Endothelial cell of umbilical vein (primary cell): ENCODE measurements at places on chromosomes 7 and 10. TPM values are rescaled to one million over a fixed set of nuclear protein-coding genes. Genes with fewer than 3 reads are reported as not detected.

DNA sequence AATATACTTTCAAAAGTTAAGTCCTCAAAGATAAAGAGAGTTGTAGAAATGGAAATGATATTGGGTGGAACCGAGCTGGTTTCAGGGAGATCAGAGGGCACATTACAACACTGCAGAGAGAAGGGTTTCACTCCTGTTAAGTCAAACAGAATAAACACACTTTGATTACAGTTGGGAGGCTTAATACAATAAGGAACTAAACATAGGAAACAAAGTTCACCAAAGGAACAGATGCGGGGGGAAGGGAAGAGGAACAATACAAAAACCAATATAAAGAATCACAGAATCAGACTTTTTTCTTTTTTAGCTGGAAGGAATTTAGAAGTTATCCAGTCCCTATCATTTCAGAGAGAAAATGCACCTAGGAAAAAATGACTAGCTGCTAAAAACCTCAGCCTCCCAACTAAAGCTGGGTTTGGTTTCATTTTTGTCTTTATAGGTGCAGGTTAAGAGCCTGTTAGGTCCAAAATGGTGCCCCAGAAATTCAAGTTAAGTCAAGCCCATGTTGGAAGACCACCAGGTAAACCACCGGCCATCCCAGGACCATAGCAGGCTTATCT is 81.9 kb downstream of the DNMBP start:
- peaks cover 72% of the 10 kb centered on the region for H3K4me1 ChIP-seq
- peak overlapping the region; percentile 40 for H3K4me3 ChIP-seq
- peak overlapping the region; percentile 73 for H3K27ac ChIP-seq
- peaks cover 2% of the 10 kb centered on the region for H3K36me3 ChIP-seq
- H3K27me3 ChIP-seq, result no peaks in the 10 kb centered on the region

OPN1SW gene
- total RNA-seq, result not detected in 2 replicates

DNA sequence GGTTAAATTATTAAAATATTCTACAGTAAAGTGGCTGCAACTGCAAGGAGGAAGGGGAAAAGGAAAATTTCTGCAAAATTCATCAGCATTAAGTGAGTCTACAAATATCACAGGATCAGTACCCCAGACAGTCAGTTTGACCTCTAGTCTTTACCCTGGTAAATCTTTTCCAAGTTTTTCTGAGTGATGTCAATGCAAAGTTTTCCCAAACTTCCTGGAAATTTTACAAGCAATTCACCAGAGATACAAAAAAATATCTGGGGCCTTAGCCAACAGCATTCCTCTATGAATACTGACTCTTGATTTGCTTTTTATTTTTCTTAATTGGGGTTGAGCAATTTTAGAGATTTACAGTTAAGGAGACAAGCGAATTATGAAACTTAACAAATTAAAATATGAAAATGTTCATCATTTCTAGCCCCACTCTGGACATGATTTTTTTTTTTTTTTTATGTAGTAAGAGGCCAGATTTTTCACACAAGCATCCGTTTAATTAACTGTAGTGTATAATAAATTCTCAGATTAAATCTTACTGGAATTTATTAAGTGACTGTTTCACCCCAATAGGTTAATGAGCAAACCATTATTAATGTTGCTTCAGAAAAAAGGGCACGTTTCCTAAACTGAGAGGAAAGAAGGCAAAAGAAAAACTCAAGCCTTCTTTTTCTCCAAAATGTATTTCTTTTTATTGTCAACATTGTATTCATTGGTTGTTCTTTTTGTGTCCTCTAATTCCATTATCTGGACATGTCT is 539.5 kb upstream of the FZD8 start:
- no peaks in the 10 kb centered on the region for H3K36me3 ChIP-seq
- peaks cover 15% of the 10 kb centered on the region for H3K4me1 ChIP-seq
- no peak overlapping the region for H3K27ac ChIP-seq
- no peaks in the 10 kb centered on the region for H3K27me3 ChIP-seq
- H3K4me3 ChIP-seq, result no peak overlapping the region

DNA sequence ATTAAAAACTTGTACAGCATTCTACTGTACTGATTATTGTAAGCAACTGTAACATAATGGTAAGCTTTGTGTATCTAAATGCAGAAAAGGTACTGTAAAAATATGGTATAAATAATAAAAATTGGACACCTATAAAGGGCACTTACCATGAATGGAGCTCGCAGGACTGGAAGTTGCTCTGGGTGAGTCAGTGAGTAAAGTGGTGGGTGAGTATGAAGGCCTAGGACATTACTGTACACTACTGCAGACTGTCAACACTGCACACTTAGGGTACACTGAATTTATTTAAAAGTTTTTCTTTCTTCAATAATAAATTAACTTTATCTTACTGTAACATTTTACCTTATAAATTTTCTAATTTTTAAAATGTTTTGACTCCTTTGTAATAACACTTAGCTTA is 118.6 kb upstream of the ASAH2 start:
- H3K27ac ChIP-seq, result no peak overlapping the region
- H3K27me3 ChIP-seq, result no peaks in the 10 kb centered on the region
- no peaks in the 10 kb centered on the region for H3K36me3 ChIP-seq
- no peak for DNase-seq
- H3K4me1 ChIP-seq, result no peaks in the 10 kb centered on the region

SFMBT2 gene
- total RNA-seq, result 0.44 and 0.64 TPM in 2 replicates

GRCh38 chr7:91657483-91658071 is 222.9 kb downstream of the MTERF1 start:
- H3K27ac ChIP-seq, result no peak overlapping the region
- no peaks in the 10 kb centered on the region for H3K4me1 ChIP-seq
- no peaks in the 10 kb centered on the region for H3K27me3 ChIP-seq
- DNase-seq, result no peak

EFCAB10 gene
- total RNA-seq, result not detected in 2 replicates

SUGCT gene
- 1.4 and 2.2 TPM in 2 replicates for total RNA-seq

AZGP1 gene
- not detected in 2 replicates for total RNA-seq

DNA sequence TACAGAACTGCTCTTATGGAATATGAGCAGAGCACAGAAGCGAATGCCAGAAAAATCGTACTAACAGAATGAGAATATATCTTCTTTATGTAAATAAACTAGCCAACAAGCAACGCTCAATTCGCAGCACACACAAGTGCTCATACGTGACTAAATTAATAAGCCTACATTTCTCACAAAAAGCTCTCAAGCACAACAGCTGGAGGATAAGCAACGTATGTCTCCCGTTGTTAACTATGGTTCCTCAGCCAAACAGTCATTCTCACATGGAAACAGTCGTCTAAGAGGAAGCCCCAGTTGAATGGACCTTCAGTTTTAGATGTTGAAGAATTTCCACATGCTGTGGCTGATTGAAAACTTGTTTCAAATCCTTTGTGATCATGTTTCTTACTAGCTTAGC is 110.4 kb downstream of the PKD1L1 start:
- H3K36me3 ChIP-seq, result no peaks in the 10 kb centered on the region
- no peak overlapping the region for H3K27ac ChIP-seq
- H3K4me1 ChIP-seq, result no peaks in the 10 kb centered on the region

DNA sequence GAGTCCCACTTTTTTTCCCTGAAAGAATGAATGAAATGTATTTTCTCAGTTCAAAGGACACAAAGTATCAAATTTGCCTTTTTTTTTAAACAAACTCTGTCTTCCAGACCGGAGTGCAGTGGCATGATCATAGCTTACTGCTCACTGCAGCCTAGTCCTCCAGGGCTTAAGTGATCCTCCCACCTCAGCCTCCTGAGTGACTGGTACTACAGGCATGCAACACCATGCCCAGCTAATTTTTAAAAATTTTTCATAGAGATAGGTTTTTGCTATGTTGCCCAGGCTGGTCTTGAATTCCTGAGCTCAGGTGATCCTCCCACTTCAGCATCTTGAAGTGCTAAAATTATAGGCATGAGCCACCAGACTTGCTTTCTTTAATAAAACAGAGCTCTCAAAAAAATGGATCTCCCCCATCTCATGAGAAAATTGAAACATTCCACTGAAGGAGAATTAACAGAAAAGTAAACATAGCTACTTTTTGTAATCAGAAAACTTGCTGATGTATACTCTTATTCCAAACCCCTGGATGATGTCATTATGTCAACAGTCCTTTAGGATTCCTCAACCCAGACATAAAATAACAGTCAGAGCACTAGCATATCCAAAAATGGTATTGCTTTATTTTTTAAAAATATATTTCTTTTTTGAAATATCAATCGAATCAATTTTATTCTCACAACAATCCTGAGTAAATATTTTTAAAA is 12.3 kb upstream of the TRDMT1 start:
- peak overlapping the region; percentile 89 for H3K27ac ChIP-seq
- no peaks in the 10 kb centered on the region for H3K27me3 ChIP-seq
- H3K4me3 ChIP-seq, result no peak overlapping the region
- DNase-seq, result peak; percentile 53
- H3K4me1 ChIP-seq, result peaks cover 35% of the 10 kb centered on the region

TMEM229A gene
- total RNA-seq, result not detected in 2 replicates

GRCh38 chr7:143003393-143004051 is 23.4 kb downstream of the OR9A2 start:
- peaks cover 18% of the 10 kb centered on the region for H3K27me3 ChIP-seq
- peaks cover 3% of the 10 kb centered on the region for H3K4me1 ChIP-seq
- DNase-seq, result peak; percentile 62
- no peaks in the 10 kb centered on the region for H3K36me3 ChIP-seq
- H3K4me3 ChIP-seq, result no peak overlapping the region

GOLGA7B gene
- not detected in 2 replicates for total RNA-seq

GRCh38 chr10:88986549-88987242 is 3.9 kb upstream of the FAS start:
- no peaks in the 10 kb centered on the region for H3K36me3 ChIP-seq
- no peak overlapping the region for H3K27ac ChIP-seq
- peaks cover 26% of the 10 kb centered on the region for H3K4me1 ChIP-seq
- peak; percentile 68 for DNase-seq

GRCh38 chr7:17105701-17106100 is 192.8 kb upstream of the AHR start:
- no peaks in the 10 kb centered on the region for H3K27me3 ChIP-seq
- no peaks in the 10 kb centered on the region for H3K4me1 ChIP-seq
- H3K27ac ChIP-seq, result no peak overlapping the region

GDF2 gene
- not detected in 2 replicates for total RNA-seq

DNAJC9 gene
- total RNA-seq, result 47.1 and 55.0 TPM in 2 replicates

DNA sequence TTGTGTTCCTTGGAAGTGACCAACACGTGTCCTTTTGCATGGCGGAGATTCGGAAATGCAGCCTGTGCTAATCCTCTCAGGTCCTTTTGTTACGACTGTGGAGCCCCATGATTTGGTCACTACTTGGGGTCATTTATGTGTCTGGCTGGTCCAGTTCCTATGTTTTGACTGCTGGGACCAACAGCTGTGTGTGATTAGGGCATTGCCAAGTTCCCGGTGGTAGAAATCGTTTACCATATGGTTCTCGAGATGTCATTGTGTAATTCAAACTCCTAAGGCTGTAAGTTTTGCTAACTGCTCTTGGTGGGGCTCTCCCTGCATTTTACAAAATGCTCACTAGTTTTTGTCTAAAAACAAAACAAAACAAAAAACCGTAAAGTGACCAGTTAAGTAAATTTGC is 62.0 kb downstream of the CCNY start:
- H3K4me1 ChIP-seq, result peaks cover 16% of the 10 kb centered on the region
- DNase-seq, result no peak
- H3K27me3 ChIP-seq, result no peaks in the 10 kb centered on the region
- no peak overlapping the region for H3K27ac ChIP-seq

DNA sequence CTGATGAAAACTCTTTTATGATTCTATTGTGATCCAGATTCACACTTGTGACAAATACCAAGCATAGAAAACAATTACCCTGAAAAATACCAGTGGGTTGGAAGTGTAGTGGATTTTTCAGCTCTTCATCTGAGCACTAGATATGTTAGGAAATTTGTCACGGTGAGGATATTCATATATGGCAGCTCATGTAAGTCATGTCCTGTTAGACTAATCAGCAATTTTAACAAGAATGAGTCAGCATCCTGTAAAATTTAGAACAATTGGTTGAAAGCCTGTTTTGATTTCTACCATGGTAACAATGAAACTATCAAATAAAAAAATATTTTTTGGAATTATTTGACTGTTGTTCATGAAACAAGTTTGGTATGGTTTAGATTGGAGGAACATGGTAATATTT is 334.3 kb downstream of the CACNA2D1 start:
- peak; percentile 88 for DNase-seq
- peaks cover 27% of the 10 kb centered on the region for H3K4me1 ChIP-seq
- H3K27ac ChIP-seq, result peak overlapping the region; percentile 94
- no peaks in the 10 kb centered on the region for H3K27me3 ChIP-seq
- H3K36me3 ChIP-seq, result no peaks in the 10 kb centered on the region
